ENCODE measurements at places on chromosomes 1 and 21.

GRCh38 chr1:115136106-115136505, 46.8 kb upstream of the TSPAN2 start:
- DNase-seq: no peak

DNA sequence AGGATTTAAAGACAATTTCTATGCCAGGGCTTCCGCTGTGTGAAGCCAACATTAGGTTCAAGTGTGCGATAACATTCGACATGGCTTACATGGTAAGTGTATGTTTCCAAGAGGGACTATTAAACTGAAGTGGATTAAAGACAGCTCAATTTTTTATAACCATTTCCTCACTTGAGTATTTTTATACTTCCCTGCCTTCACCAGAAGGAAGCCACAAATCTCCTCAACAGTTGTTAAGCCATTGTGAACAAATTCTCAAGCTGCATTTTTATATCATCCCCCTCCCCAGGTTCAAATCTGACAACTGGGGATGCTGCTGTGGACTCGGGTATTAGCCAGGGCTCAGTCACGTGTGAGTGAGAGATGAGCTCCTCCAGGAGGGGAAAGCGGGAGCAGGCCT, 116.3 kb downstream of the RHOU start:
- DNase-seq: no peak

- peak; percentile 77 for DNase-seq
These were observed 14.0 kb upstream of the THEMIS2 start for GRCh38 chr1:27858072-27858948.

DNA sequence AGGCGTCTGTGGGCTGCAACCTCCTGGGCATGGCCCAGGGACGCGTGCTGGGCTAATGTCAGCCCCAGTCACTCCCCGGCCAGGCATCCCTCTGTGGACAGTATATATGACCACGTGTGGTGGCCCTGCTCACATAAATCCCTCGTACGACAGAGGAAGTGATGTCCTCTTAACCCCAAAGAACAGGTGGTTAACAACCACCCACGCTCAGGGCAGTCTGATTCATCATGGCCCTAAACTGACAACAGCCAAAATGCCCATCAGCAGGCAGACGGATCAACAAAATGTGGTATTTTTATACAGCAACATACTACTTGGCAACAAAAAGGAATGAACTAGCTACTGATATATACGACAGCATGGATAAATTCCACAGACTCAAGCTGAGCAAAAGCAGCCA, 51.0 kb downstream of the ECE1 start:
- DNase-seq: no peak

DNA sequence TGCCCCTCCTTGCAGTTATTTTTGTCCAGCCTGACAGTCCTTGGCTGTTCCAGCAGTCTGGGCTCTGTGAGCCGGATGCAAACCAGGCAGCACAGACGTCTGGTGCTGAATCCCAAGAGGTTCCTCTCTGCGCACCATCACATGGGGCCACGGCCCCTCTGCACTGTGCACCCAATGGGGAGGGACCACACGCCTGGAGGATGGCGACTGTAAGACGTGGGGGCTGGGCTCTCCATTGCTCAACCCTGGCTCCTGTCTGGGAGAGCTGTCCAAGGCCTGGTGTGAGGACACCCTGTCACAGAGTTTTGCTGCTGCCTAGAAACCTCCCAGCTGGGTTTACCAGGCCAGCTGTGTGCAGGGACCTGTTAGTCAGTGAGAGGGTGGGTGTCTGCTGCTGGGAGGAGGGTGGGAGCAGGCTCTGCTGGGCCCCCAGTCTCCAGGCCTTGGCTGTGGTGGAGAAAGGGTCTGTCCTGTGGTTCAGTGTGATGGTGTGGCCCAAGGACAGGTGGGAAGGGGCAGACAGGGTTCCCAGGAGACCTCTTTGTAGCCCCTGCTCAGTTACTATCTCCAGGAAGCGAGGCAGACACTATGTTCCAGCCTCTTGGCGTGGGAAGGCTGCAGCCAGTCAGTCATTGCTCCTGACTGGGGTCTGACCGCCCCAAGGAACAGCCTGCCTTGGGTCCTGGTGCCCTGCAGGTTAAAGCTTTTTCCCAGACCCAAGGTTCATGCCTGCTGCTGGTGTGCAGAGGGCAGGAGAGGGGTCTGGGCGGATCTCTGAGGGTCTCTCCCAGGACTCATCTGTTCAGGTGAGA, 13.8 kb downstream of the HEYL start:
- DNase-seq: peak; percentile 92

GRCh38 chr21:21196087-21196486, 197.9 kb downstream of the NCAM2 start:
- no peak for DNase-seq

DNA sequence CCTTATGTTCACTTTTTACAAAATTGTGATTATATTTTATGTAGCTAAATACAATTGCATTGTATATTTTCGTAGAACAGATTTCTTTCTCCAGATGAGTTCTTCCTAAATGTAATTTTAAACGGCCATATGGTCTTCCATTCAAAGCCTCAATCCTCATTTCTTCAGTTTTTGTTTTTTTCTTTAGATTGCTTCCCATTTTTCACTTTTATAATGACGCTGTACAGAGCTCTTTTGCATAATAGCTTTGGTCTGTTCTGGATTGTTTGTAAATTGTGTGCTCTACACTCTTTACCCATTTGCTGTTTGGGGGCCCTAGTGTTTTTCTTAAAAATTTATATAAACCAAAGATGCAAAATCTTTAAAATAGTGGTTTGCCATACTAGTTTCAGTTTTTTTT, 27.8 kb downstream of the AVPR1B start:
- no peak for DNase-seq

GRCh38 chr1:51666478-51666877, 49.6 kb downstream of the OSBPL9 start:
- no peak for DNase-seq

DNA sequence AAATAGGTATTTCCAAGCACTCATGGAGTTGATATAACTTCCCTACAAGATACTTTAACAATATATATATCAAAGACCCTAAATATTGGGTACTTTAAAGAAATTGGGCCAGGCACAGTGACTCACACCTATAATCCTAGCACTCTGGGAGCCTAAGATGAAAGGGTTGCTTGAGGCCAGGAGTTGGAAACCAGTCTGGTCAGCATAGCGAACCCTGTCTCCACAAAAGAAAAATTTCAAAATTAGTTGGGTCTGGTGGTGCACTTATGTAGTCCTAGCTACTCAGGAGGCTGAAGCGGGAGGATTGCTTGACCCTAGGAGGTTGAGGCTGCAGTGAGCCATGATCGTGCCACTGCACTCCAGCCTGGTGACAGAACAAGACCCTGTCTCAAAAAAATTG, 393.9 kb upstream of the DEPDC1 start:
- DNase-seq: no peak

DNA sequence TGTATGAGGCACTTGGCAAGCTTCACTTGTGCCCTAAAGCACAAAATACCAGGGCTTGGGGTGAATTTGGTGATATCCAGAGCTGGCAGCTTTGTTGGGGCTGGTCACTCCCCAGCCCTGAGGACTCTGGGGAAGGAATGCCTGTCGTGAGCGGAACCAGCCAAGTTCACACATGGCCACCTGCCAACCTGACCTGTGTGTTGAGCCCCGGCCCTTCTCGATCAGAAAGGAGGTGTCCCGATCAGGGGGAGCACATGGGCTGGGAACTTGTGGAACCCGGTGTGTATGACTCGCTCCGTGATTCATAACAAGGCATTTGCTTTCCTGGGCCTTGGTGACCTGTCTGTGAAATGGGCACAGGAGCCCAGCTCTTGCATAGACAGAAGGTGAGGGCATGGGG, 43.1 kb downstream of the AGPAT3 start:
- no peak for DNase-seq

- no peak for DNase-seq
These were observed 3.4 kb upstream of the PKLR start for GRCh38 chr1:155304558-155305063.

DNA sequence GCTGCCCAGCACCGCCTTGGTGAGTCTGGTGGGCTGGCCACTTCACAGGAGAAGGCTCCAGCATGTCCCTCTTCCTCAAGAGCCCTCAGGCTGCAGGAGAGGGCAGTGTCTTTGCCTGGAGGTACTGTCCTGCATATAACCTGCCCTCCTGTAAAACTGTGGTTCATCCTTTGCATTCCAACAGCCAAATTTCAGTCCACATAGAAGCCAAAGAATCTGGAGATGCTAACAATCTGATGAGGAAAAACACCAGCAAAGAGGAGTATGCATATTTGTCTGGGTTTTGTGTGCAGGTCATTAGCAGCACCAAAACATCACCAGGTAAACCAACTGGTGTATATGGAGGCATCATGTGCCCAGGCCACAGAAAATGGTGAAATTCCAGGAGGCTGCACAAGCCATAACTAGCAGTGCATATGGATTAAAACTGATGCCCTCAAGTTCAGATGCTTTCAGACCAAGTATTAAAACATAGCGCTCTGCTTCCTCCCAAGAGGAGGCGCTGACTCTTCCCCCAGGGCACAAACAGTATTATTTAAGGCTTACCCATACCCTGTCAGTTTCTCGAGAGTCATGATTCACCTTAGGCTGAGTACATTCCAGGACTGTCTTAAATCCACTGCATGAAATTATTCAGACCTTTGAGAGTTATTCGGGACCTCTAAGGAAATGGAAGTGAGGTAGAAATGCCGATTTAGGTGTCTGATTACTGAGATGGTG, 150.5 kb upstream of the COA6 start:
- no peak for DNase-seq

DNA sequence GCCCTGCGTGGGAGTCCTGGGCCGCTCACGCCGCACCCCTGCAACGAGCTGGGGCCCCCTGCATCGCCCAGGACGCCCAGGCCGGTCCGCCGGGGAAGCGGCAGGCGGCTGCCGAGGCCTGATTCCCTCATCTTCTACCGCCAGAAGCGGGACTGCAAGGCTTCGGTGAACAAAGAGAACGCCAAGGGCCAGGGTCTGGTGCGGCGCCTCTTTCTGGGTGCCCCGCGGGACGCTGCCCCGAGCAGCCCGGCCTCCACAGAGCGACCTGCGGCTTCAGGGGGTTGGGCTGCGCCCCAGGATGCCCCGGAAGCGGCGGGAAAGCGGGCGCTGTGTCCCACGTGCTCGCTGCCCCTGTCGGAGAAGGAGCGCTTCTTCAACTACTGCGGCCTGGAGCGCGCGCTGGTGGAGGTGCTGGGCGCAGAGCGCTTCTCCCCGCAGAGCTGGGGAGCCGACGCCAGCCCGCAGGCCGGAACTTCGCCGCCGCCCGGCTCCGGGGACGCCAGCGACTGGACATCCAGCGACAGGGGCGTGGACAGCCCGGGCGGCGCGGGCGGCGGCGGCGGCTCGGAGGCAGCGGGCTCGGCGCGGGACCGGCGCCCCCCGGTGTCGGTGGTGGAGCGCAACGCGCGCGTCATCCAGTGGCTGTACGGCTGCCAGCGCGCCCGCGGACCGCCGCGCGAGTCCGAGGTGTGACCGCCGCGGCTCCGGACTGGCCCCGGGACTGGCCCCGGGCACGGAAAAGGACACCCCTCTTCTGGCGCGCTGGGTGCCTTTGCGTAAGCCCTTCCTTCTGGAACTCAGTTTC, 2.7 kb downstream of the FAM110D start:
- peak; percentile 61 for DNase-seq

GRCh38 chr1:179231923-179232322, 2.4 kb upstream of the ABL2 start:
- no peak for DNase-seq

- no peak for DNase-seq
These were observed 15.6 kb downstream of the PLPPR5 start for GRCh38 chr1:98988904-98989555.

DNA sequence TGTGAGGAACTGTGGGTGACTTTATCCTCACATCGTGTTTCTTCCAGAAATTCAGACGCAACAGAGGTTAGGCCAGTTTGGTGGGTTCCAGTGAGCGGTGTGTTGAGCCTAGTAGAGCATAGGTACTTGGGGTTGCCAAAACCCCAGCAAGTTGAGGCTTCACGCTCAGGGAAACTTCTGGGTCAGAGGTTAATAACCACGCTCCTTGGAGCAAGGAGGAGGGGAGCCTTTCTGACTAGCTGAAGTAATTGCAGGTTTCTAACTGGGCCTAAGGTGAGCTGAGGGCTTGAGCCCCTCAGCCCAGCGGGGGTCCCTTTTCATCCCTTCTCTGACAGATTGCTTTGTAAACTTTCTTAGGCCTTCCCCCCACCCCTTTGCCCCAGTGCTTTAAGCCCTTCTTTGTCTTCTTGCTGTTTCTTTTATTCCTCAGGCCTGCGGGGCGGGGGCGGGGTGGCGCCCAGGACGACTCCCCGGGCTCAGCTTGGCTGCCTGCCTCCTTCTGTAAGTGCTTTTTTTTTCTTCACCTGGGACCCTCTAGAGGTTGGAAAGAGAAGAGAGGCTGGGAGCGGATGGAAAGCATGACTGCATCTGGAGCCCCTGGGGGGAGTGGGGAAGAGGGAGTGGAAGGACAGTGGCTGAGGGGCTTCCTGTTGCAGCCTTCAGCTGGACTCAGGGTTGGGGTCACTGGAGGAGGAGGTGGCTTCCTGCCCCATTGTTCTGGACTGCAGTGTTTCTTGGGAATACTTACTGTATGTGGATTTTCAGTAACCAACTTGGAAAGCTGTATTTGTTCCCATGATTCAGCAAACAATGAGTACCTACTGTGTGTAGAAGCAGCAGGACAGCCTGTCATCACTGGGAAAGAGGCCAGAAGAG, 1.3 kb upstream of the ZNF436 start:
- DNase-seq: peak; percentile 10

GRCh38 chr1:207890136-207890738, 20.7 kb downstream of the CD34 start:
- DNase-seq: no peak

GRCh38 chr1:88321706-88322105, 362.4 kb upstream of the PKN2 start:
- DNase-seq: no peak

DNA sequence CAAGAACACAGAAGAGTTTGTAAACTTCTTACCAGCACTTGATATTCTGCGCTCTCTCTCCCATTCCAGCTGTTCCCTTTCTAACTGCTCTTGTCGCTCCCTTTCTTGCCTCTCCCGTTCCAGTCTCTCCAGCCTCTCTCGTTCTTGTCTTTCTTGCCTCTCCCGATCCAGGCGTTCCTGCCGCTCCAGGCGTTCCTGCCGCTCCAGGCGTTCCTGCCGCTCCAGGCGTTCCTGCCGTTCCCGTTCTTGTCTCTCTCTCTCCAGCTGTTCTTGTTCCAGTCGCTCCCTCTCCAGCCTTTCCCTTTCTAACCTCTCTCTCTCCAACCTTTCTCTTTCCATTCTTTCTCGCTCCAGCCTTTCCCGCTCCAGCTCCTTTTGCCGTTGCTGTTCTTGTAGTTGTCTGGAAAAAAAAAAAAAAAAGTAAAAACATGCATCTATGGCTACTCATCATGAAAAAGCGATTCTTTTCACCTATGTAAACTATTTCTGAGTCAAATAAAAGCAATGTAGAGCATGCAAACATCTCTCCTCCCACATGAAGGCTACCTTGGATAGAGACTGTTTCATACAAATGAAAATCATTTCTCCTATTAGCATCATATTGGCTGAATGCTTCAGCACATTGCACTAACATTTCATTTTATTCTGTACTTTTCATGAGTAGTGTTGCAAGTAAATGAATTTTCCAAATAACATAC, 91.5 kb upstream of the LBR start:
- no peak for DNase-seq

- peak; percentile 37 for DNase-seq
These were observed 898.6 kb downstream of the AMY1C start for GRCh38 chr1:104648269-104648691.

- DNase-seq: no peak
These were observed 148.6 kb downstream of the SYF2 start for GRCh38 chr1:25083481-25084345.

GRCh38 chr1:67404212-67404620, 26.0 kb downstream of the SERBP1 start:
- DNase-seq: no peak

All from BE2C (cell line).